ENCODE measurements at places on chromosomes 11 and 22.

DNA sequence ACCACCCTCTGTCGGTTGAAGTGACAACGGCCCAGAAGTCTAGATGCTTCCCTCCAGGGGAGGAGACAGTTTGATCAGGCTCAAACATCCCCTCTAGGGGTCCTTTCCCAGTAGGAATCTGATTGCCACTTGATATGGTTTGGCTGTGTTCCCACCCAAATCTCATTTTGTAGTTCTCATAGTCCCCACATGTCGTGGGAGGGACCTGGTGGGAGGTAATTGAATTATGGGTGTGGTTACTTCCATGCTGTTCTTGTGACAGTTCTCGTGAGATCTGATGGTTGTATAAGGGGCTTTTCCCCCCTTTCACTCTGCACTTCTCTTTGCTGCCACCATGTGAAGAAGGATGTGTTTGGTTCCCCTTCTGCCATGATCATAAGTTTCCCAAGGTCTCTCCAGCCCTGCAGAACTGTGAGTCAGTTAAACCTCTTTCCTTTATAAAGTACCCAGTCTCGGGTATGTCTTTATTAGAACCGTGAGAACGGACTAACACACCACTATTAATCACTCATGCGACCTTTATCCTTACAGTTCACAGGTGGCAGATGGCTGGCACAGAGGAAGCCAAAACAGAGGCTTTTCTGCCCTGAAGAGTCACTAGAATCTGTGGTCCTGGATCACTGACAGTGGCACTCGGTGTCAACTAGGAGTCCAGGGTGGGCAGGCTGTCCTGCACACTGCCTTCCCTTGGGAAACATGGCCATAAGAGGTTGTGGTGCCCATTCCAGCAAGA, 21.6 kb downstream of the ASPHD2 start:
- DNase-seq, result no peak

DNA sequence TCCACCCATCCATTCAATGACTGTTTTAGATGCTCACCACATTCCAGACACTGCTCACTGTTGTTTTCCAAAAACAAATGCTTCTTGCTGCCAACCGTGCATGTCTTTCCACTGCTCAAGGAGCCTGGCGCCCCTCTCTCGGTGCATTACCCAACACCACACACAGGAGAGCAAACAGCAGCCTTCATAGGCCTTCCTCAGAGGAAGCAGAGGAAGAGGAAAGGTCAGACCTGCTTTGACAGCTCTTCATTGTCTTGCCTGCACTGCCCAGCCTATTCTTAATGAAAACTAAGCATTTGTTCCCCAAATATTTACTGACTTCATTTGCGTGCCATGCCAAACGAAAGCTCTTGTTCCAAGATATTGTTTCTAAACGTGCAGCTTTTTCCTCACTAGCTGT, 1129.2 kb downstream of the TBC1D22A start:
- no peak for DNase-seq

DNA sequence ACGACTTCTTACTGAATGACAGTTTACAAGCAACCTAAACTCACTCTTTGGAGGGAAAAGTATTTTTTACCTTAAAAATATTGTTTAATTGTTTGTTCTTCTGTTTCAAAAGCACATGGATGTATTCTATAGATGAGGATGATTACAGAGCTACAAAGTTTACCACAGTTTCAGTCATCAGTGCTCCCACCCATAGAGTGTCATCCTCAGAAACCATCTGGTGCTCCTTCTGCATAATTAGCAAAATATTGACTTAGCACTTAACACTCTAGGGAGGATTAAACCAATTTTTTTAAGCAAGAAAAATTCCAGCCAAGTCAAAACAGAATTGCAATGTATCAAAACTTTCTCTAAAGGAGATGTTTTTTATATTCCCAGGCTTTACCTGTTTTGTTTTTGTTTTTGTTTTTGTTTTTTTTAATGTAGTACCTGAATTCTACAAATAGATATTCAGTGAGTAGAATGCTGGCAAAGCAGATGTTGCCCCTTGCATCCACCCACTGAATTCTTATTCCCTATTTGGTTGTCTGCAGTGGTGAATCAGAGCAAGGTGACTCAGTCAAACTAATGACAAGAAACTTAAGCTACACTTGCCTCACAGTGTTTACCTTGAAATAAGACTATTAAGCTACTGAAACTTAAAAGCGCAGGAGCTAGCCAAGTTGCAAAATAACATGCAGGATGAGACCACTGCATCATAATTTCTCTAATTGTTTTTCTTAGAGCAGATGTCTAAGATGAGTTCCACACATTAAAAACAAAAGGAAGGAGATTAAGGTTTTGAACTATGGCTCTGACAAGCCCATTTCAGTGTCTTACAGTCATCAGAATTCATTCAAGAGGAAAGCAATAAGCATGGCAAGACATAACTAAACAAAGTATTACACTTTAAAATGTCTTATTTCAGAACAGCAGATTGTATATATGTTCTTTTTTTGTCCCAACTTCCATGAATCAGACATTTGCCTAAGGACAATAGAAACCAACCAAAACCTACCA, 155.1 kb upstream of the SOX6 start:
- DNase-seq, result no peak

GRCh38 chr22:44753189-44754042, 1.0 kb downstream of the ARHGAP8 start:
- DNase-seq, result peak; percentile 61

DNA sequence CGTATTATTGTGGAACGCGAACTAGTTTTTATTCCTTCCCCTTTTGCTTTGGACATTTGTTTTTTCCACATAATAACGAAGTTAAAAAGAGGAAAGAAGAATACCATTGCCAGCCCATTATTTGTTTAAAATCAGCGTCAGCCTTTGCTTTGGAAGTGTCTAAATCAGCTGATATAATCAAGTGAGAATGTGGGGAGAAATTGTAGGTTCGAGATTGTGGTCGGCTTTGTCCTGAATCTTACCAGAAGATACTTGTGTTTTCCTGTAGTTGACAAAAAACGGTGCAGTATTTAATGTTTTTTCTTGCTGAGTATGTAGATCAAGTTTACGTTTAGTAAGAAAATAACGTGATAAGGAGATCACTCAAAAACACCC, 935 bp downstream of the ZNF143 start:
- DNase-seq, result no peak

DNA sequence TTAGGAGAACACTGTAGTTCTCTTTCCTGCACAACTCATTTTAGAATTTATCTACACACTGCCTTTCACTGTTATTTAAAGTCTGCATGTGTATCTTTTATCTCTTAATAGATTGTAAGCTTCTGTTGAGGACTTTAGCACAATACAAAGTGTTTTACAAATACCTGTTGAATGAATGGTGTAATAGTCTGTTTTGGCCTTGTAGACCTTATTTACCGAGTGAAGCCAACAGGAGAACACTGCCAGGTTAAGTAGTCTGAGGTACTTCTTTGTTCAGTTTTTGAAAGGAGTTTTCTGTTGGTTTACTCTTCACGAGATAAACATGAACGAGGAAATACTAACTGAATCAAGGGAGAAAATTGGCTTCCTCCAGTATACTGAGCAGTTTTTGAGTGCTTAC, 31.0 kb downstream of the SIK2 start:
- DNase-seq, result no peak

- no peak for DNase-seq
These were observed 19.3 kb downstream of the GTPBP1 start for GRCh38 chr22:38724926-38725571.

DNA sequence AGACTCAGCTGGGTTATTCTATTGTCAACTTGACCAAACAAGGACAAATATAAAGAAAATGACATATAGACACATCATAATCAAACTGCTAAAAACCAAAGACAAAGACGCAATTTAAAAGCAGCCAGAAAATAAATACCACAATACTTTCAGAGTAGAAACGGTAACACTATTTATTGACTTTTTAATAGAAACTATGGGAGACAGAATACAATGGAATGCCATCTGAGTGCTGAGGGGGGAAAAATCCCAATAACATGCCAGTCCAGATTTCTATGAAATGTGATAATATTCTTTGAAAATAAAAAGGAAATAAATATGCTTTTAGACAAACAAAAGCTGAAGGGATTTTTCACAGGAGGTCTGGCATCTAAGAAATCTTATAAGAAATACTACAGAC, 30.7 kb downstream of the C11orf65 start:
- DNase-seq, result no peak

DNA sequence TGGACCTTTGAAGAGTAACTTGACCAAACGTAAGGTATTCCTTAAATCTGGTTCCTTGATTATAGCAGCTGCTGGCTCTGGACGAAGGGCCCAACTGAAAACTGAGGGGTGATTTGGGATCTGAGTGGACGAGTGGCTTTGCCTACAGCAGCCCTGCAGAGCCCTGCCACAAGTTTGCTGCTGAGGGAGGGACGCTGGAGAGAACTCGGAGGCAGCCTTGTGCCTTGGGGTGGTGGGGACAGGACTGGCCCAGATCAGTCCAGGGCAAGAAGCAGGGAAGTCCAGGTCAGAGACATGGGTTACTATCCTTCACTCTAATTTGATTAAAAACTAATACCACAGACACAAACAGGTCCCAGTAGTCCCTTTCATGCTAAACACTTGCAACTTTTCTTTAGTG, 89.6 kb upstream of the PITPNB start:
- no peak for DNase-seq

DNA sequence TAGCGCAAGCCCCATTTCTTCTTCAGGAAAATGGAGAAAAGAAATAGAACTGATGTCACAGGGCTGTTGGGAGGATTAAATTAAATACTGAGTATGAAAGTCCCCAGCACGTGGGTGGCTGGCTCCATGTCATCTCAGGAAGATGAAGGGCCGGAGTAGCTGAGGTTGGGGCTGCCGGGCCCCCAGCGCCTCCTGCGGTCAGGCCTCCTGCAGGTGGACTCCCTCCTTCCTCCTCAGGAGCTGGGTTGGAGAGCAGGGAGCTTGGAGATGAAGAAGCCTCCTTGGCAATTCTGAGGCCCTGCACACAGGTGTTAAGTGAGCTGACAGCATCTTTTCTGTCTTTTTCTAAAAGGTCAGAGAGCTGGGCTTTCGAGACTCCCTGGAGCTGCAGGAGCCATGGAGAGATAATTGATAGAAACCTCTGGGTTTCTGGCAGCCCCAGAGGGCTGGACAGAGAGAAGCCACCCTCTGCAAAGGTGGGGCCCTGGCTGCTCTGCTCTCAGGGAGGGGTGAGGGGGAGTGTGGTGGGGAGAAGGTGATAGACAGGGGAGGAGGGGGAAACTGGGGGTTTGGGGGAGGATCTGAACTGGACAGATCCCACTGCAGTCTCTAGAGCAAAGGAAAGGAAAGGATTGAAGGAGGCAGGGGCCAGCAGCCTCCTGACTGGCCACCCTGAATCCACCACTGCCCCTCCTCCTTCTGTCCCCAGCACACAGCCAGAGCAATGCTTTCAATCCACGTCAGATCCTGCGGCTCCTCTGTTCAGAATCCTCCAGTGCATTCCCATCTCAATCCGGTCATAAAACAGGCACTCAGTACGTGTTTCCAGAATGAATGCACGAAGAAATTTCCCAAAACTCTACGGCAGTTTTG, 210.8 kb downstream of the CEP164 start:
- DNase-seq, result no peak

Data from Caco-2 (cell line).